ENCODE measurements at places on chromosomes 6 and 20. TPM values are rescaled to one million over a fixed set of nuclear protein-coding genes. Genes with fewer than 3 reads are reported as not detected.

Gene MRPS18A
- total RNA-seq: 23.1 TPM

Gene SLC35F1
- total RNA-seq: 10.2 TPM

Gene BFSP1
- total RNA-seq: 3.3 TPM

Gene FAM83D
- total RNA-seq: 15.1 TPM

Gene DDO
- total RNA-seq: 0.97 TPM

Gene PPP1R14C
- total RNA-seq: 2.1 TPM

Gene KCNQ5
- 0.34 TPM for total RNA-seq

Gene COX4I2
- not detected for total RNA-seq

Gene RIPPLY2
- not detected for total RNA-seq

Gene SALL4
- not detected for total RNA-seq

Gene LGSN
- not detected for total RNA-seq

Gene SRMS
- total RNA-seq: not detected

Gene WFDC2
- not detected for total RNA-seq

Gene CALHM4
- total RNA-seq: not detected
